ENCODE measurements at places on chromosomes 13 and 19.

- no peak for DNase-seq
These were observed 63.8 kb downstream of the KCTD15 start for GRCh38 chr19:33860312-33861090.

GRCh38 chr13:68292601-68293000 is 1062.5 kb upstream of the PCDH9 start:
- no peak for DNase-seq

DNA sequence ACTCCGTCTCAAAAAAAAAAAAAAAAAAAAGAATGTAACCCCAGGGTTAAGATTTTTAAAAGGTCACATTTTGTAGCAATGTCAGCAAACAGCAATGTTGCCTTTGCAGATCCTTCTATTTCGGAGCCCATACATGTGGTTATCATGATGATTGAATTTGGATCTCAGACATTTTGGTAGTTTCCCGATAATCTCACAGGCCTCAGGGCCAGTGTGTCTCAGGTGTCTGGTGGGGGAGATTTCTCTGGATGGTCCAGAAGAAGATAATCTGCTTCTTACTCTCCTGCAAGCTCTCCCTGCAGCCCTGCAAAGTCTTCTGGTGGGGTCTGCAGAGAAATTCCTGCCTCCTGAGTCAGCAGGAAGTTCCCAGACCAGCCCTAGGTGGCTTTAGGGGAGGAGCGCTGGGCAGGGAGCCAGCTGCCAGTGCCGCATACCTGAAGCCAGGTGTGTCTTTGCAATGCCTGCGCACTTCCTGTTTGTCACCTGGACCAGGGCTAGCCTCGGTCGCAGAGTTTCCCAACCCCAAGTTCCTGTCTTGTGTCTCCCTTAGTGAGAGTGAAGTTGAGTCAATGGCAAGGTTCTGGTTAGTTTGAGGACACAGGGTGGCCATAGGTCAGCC is 1.4 kb downstream of the SH2D3A start:
- DNase-seq: no peak

DNA sequence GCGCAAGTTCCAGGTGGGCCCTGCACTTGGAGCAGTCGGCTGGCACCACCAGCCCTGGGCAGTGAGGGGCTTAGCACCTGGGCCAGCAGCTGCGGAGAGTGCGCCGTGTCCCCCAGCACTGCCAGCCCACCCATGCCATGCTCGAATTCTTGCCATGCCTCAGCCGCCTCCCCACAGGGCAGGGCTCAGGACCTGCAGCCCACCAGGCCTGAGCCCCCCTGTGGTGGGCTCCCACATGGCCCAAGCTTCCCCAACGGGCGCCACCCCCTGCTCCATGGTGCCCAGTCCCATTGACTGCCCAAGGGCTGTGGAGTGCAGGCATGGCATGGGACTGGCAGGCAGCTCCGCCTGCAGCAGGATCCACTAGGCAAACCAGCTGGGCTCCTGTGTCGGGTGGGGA is 9.4 kb upstream of the ZNF426 start:
- no peak for DNase-seq

DNA sequence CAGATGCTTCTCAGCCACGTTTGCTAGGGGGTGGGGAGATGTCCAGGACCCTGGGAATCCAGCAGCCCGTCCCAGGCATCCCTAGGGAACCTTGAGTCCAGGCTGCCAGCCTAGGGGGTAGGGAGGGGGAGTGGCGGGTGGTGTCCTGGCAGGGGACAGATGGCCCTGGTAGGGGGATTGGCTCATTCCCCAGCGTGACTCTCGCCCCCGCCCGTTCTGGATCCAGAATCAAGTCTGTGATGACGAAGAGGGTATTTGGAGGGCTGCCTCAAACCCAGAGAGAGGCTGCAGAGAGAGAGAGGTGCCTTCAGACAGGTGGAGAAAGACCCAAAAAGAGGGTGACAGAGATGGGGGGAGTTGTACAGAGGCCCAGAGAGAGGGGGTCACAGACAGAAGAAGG is 4.1 kb downstream of the SLC17A7 start:
- no peak for DNase-seq

DNA sequence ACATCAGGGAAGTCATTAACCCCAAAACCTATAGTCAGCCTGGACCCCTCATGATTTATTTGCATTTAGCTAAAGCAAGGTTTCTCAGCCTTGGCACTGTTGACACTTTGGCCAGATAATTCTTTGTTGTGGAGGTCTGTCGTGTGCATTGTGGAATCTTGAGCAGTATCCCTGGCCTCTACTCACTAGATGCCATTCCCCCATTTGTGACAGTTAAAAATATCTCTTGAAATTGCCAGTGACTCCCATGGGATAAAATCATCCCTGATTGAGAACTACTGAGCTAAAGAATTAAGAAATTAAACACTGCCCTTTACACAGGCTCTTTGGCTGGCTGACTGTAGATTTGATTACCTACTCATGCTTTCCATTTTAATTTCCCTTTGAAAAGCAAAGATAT is 102.7 kb downstream of the LMO7 start:
- DNase-seq: no peak

GRCh38 chr13:43139921-43140320 is 116.5 kb downstream of the DNAJC15 start:
- DNase-seq: peak; percentile 65

DNA sequence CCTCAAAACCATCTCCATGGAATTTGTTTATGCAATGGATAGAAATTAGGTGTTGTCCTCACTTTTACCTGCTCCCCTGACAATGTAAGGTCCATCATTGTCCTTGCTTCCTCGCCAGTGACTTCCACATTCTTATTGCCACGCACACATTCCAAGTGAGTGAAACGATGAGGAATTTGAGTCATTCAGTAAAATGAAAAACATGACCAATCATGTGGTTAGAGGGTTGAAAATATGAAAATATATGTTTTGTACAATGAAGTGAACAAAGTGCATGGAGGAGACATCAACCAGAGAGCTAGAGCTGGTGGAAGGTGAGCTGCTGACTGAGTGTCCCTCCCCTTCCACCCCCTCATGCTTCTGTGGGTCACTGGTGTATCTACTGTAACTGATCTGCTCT is 91.7 kb downstream of the ATP8A2 start:
- DNase-seq: no peak

- DNase-seq: peak; percentile 38
These were observed 141.6 kb upstream of the RFC3 start for GRCh38 chr13:33676045-33676989.

DNA sequence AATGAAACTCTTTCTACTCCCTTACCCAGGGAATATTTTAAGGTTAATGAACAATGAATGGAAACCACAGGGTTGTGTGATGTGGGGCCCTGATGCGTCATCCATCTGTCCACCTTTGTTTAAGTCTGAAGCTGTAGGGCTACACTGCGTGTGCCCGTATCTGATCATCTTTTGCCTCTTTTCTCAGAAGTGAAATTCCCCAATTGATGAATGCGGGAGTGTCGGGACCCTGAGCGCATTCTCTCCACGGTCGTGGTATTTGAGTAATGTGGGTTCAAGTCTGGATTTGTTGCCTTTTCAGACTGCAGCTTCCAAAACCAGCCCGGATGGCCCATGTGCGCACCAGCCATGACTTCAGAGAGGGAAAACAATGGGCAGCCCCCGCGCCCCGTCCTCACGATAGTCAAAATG is 112.3 kb downstream of the COL4A2 start:
- DNase-seq: no peak

- no peak for DNase-seq
These were observed 4.6 kb upstream of the DNM2 start for GRCh38 chr19:10713317-10713716.

GRCh38 chr13:87981416-87981815 is 310.2 kb downstream of the SLITRK5 start:
- no peak for DNase-seq

DNA sequence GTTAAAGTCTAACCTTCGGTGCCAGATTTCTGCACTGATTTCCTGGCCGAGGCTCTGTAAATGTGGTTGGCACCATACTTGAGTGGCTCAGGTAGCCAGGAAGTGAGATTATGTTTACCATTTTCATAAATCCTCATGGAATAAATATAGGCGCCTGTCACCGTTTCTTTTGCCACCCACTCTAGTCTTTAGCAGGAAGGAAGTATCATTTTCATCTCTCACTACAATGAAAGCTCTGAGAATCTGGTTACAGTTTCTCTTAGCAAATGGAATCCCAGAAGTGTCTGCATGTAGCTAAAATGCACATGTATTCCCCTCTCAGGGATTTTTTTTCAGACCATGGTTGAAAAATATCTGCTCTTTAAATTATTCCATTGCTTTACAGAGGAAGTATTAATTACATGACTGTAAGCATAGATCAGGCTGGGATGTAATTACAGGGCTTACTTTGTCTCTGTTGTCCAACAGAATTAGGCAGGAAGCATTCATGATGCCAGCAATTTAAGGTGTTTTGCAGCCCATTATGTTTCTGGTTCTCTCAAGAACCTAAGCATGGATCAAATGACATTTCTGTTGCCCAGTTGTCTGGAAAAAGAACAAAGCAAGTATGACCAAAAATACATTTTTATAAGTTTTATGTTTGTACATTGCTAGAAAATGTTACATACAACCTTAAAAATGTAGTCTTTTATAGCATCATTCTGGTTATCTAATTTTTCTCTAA is 221.7 kb upstream of the SPRY2 start:
- peak; percentile 79 for DNase-seq

DNA sequence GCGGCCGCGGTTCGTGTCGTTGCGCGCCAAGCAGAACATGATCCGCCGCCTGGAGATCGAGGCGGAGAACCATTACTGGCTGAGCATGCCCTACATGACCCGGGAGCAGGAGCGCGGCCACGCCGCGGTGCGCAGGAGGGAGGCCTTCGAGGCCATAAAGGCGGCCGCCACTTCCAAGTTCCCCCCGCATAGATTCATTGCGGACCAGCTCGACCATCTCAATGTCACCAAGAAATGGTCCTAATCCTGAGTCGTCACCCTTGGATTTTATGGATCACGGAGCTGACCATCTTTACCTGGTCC is 475 bp downstream of the MRPL57 start:
- DNase-seq: no peak

Measured in muscle of back (tissue), 13 donors.